Hepatocyte (in vitro differentiated cells): ENCODE measurements at places on chromosomes 4 and X. TPM values are rescaled to one million over a fixed set of nuclear protein-coding genes. Genes with fewer than 3 reads are reported as not detected.

DNA sequence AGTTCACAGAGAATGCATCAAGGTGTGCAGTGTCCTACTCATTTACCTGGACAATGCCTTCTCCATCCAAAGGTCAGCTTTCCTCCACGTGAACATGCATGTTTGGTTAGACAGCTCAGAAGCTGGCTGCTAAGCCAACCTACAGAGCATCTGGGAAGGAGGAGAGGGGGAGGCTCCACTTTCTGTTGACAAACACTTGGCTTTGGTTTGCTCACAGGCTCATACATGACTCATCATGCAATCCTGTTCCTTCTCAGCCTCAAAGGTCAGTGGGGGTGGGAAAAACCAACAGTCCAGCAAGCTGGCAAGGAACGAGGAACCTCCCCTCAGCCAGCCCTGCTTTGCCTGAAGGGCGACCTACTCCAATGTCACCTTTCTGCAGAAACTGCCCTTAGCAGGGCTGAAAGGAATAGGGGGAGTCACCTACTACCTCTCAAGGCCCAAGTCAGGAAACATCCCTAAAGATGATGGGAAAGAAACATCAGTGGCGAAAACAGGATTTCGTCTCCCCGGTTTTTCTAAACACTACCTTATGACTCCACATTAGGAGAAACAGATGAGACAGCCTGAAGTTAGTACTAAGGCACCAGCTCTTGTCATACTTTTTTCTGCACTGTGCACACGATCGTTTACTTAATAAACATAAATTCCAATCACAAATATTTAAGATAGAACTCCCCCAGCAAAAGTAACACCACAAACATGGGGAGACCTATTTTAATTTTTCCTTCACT, 37.9 kb downstream of the RELL1 start:
- peak; percentile 92 for DNase-seq

- DNase-seq = no peak
These were observed 79.2 kb upstream of the UGT8 start for GRCh38 chr4:114519368-114519767.

- DNase-seq = no peak
These were observed 28.1 kb downstream of the ZFP42 start for GRCh38 chr4:188023682-188024081.

DNA sequence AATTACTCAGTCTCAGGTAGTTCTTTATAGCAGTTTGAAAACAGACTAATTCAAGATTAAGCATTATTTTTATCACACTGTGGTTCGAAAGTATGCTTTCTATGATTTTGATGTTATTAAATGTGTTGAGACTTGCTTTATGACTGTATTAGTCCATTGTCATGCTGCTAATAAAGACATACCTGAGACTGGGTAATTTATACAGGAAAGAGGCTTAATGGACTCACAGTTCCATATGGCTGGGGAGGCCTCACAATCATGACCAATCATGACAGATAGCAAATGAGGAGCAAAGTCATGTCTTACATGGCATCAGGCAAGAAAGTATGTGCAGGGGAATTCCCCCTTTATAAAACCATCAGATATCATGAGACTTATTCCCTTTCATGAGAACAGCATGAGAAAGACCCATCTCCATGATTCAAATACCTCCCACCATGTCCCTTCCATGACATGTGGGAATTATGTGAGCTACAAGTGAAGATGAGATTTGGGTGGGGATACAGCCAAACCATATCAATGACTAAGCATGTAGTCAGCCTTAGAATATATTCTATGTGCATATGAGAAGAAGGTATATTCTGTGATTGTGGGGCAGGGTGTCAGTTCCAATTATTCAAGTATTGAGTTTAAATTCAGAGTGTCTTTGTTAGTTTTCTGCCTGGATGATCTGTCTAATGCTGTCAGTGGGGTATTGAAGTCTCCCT, 44.6 kb upstream of the UGT2A1 start:
- DNase-seq = no peak

GRCh38 chrX:8179656-8180055, 8.6 kb upstream of the VCX2 start:
- DNase-seq = no peak

DNA sequence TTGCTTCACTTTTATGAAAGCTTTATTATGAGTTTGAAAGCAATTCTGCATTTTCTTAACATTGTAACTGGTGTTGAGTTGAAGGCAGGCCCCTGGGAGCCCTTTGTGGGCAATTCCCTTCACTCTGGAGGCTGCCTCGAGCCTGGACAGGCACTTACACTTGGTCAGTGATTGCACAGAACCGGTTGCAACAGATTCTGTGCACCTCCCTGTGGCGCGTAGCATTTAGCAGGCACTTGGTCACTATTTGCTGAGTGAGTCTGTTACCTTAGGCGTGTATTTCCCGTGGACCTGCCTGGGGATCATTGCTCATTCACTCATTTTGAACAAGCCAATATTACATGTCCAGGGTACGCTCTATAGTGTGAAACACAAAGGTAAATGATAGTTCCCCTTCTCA, 80.4 kb downstream of the PTTG2 start:
- DNase-seq = no peak

DNA sequence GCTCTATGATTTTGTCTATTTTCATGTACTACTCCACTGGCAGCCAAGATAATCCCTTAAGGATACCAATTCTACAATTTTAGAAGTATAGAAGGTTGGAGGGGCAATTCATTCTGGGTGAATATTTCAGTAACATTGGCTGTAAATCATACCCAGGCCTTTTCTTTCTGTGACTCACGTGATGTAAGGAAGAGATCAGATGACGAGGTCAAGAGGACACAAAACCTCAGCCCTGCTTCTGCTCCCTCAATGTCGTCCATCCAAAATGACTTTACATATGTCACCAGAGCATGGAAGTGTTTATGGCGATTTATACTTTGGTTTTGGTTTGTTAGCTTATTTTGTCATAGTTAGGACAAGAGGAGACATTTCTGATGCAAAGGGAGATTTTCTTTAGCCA, 70.7 kb upstream of the SLC4A4 start:
- DNase-seq = no peak

Gene XG
- 0.12 and 0.53 TPM in 2 replicates for total RNA-seq

Gene PDE6B
- 17.3 and 29.5 TPM in 2 replicates for total RNA-seq

Gene ACE2
- total RNA-seq = 47.8 and 49.9 TPM in 2 replicates
